ENCODE measurements at places on chromosomes 13 and 19.

DNA sequence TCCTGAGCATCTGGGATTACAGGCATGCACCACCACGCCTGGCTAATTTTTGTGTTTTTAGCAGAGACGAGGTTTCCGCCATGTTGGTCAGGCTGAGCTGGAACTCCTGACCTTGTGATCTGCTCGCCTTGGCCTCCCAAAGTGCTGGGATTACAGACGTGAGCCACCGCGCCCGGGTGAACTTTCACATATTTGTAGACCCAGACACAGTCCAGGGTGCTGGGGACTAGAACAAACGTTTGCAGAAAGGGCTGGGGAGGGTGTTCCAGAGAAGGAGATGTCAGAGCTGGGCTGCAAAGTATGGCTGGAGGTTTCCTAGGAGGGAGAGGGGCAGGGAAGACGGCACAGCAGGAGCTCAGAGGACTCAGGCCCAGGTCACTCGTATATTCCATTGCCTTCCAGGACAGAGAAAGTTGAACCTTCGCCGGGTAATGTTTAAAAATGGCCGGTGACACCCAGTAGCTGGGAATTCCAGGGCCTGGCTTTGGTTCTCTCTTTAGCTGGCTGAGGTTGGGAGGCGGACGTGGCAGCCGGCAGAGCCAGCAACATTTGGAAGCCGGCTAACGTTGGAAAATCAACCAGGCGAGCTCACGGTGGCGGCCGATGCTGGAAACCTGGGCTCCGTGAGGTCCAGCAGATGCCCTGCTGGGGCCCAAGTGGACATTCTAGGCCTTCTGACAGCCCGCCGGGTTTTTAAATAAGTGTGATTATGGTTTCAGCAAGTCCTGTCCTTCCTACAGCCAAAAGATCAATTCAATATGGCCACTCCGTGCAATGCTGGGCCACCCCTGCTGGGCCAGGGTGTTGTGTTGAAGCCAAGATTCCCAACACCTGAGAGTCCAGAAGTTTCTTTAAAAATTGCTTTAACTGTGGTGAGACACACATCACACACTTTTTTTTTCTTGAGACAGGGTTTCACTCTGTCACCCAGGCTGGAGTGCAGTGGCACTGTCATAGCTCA, 41.5 kb downstream of the NFIC start:
- no peak for DNase-seq

DNA sequence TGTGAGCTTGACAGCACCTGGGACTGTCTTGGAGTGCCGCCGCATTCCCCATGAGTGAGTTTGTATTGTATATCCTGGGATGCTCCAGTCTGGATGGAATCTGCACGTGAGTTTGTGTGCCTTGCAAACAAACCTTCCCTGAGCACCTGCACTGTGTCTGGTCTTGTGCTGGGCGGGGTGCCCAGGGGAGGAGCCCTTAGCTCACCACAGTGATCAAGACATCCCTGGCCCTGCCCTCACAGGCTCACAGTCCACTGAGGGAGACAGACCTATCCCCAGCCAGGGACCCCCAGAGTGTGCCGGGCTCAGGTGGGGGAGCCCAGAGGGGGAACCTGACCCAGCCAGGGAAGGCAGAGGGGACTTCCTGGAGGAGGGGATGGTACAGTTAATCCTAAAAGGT, 1.7 kb upstream of the BCAM start:
- DNase-seq, result no peak

- no peak for DNase-seq
These were observed 9.6 kb downstream of the APC2 start for GRCh38 chr19:1459479-1459878.

GRCh38 chr19:18763674-18764590, 27.2 kb downstream of the COMP start:
- DNase-seq, result no peak

DNA sequence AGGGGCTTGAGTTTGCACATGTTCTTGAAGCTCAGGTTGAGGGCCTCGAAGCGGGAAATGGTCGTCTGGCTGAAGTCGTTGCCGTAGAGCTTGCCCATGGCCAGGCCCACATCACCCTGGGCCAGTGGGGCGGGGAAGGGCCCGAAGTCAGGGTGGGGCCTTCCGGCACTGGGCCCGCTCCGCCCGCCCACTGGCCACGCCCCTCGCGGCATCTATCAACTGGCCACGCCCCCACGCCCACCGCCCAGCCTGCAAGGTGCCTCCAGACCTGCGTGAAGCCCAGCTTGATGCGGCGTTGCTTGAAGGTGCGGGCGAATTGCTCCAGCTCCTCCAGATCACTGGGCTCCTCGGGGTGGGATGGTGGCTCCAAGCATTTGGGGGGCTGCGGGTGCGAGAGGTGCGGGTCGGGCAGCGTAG, 19.9 kb downstream of the ZNF574 start:
- DNase-seq, result no peak
